Regular cardiac myocyte (primary cell): ENCODE measurements at places on chromosomes 1 and 21. TPM values are rescaled to one million over a fixed set of nuclear protein-coding genes. Genes with fewer than 3 reads are reported as not detected.

The PRAMEF17 gene
- total RNA-seq, result not detected in 2 replicates

The VWA5B1 gene
- not detected in 2 replicates for total RNA-seq

The KISS1 gene
- 1.5 TPM in 1 of 2 replicates, not detected in the other for total RNA-seq

The ERO1B gene
- total RNA-seq, result 3.1 and 3.3 TPM in 2 replicates

The KDM1A gene
- total RNA-seq, result 86.0 and 116 TPM in 2 replicates

The NLRP3 gene
- 0.19 TPM in 1 of 2 replicates, not detected in the other for total RNA-seq

The SH3BGR gene
- 3.3 and 6.8 TPM in 2 replicates for total RNA-seq

The NECAP2 gene
- 80.6 and 85.1 TPM in 2 replicates for total RNA-seq

The APOBEC4 gene
- total RNA-seq, result not detected in 2 replicates

The TOMM20 gene
- 88.2 and 115 TPM in 2 replicates for total RNA-seq

The GBP6 gene
- total RNA-seq, result under 0.01 TPM in 2 replicates
